Left ventricle myocardium inferior (tissue), 1 donor: ENCODE measurements at places on chromosomes 3 and 15. TPM values are rescaled to one million over a fixed set of nuclear protein-coding genes. Genes with fewer than 3 reads are reported as not detected.

Gene SPSB4
- 11.2 TPM for total RNA-seq

DNA sequence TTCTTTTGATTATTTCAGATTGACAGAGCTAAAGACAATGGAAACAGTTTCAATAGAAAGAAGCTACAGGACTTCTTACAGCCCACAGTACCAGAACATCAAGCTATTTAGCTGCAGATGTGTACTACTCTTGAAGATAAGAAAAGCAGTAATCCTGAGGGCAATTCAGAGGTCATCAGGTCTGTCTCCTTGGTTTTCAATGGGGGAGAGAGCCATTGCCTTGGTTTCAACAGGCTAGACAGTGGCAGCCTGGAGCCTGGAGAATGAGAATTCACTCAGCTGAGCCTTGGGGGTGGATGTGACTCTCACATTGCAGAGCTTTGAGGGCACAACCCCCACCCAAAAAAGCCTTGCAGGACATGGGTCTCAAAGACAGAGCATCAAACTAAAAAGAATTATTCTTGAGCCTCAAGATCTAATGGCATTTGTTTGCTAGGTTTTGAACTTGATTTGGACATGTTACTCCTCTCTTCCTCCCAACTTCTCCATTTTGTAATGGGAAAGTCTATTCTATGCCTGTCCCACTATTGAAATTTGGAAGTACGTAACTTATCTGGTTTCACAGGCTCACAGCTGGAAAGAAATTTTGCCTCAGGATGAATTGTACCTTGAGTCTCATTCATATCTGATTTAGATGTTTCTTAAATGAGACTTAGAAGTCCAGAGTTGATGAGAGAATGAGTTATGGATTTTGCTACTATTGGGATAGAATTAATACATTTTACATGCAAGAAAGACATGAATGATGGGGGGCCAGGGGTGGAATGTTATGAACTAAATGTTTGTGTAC lies 36.9 kb downstream of the PLSCR1 start:
- DNase-seq: no peak

Gene KLF15
- total RNA-seq: 44.6 TPM

Gene CHCHD6
- 10.1 TPM for total RNA-seq

DNA sequence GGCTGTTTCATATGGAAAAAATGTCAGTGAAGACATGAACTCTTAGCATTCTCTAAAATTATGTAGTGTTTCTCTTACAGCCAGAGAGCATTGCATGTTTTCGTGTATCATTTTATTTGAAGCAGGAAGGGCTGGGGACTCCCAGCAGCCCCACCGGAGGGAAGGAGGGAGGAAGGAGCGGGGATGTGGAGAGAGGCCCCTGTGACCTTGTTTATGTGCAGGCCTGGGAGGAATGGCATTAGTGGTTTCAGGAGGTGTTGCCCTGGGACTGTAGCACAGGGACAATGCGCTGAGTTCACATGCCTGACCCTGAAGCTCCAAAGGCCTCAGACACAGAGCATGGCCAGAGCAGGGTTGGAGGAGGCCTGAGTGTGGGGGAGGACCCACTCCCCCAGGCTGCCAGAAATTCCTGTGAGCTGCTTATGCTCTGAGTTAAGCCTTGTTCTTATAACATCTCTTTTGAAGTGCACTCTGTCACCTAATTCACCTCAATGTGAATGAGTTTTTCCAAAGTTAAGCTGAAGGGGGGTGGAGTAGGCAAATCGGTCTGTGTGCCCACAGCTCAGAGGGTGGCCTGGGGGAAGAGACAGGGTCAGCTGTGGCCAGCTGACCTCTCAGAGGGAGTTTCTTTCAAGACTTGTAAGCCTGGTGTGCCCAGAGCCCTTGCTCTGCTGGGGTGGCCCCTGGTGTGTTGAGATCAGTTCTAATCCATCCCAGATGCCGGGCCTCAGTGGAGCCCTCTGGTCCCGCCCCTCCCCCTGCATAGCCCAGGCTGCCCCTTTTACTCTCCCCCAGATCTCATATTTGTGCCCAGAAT lies 3.9 kb upstream of the RNU6-1 start:
- no peak for DNase-seq
